ENCODE measurements at places on chromosomes 1 and 21.

GRCh38 chr1:14350197-14350596 is 248.3 kb upstream of the KAZN start:
- DNase-seq, result no peak
- H3K27me3 ChIP-seq, result peaks cover 3% of the 10 kb centered on the region
- H3K36me3 ChIP-seq, result peaks cover 7% of the 10 kb centered on the region
- H3K4me1 ChIP-seq, result peaks cover 9% of the 10 kb centered on the region

GRCh38 chr1:50970931-50971582 is 1.0 kb downstream of the CDKN2C start:
- H3K4me1 ChIP-seq, result peaks cover 14% of the 10 kb centered on the region
- peaks cover 92% of the 10 kb centered on the region for H3K27me3 ChIP-seq
- H3K36me3 ChIP-seq, result no peaks in the 10 kb centered on the region

GRCh38 chr1:100377590-100378361 is 25.5 kb downstream of the CDC14A start:
- H3K4me3 ChIP-seq, result no peak overlapping the region
- no peaks in the 10 kb centered on the region for H3K27me3 ChIP-seq
- H3K4me1 ChIP-seq, result no peaks in the 10 kb centered on the region
- no peak for DNase-seq

DNA sequence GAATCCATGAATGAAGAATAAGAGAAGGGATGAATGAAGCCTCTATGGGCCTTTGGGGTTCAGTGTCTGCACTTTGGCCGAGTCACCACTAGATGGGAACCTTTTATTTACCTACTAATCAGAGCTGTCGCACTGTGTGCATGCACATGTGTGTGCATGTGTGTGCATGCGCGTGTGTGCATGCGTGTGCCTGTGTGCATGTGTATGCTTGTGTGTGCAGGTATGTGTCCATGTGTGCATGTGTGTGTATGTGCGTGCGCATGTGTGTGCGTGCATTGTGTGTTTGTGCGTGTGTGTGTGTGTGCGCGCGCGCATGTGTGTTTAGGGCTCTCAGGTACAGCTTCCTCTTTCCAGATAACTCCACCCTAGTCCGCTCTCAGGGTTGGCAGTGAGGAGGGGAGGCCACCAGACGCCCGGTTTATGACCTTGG is 20.4 kb upstream of the UBXN10 start:
- H3K27ac ChIP-seq, result no peak overlapping the region
- H3K36me3 ChIP-seq, result no peaks in the 10 kb centered on the region
- H3K27me3 ChIP-seq, result peaks cover 8% of the 10 kb centered on the region
- H3K4me1 ChIP-seq, result no peaks in the 10 kb centered on the region
- DNase-seq, result no peak
- H3K4me3 ChIP-seq, result no peak overlapping the region

DNA sequence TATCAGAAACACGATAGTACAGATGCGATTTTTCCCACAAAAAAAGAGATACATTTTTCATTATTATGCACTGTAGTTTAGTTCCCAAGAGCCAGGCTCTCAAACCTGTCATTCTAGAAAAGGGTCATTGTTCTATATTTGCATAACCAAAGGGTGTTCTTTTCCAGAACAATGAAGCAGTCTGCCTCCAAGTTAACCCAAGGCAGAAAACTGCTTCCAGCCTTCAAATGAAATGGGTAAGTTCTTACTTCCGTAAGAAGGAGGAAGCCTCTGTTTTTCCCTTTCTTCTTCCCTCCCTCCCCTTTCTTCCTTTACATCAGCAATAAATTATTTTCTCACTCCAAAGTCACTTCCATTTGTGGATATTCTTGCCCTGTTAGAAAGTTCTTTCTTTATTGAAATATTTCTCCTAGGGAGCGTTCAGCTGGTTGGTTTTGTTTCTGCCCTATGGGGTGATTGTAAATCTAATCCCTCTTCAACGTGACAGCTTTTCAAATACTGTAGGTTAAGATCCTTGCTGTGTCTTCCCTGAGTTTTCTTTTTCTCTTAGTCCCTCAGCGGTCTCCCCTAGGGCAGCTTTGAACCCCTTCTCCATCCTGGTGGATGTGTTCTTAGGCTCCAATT is 77.3 kb upstream of the PTGFRN start:
- DNase-seq, result no peak
- H3K4me1 ChIP-seq, result peaks cover 34% of the 10 kb centered on the region
- H3K36me3 ChIP-seq, result peaks cover 6% of the 10 kb centered on the region
- H3K4me3 ChIP-seq, result no peak overlapping the region
- H3K27me3 ChIP-seq, result no peaks in the 10 kb centered on the region
- H3K27ac ChIP-seq, result no peak overlapping the region

DNA sequence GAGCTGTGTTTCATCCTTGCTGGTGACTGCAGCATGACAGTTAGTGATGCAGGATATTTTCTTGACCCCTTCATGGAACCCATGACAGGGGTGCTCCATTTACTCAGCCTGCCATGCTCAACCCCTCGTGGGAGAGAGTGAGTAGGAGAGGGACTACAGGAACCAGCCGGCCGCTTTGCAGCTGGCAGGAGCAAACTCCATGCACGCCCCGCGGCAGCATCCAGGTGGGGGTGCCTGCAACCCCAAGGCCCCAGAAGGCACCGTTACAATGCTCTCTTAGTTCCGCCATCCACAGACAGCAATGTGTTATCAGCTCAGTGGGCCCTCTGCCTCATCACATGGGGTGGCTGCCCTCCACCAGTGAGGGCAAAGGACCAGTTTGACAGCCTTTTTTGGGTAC is 135.1 kb downstream of the SLC35F3 start:
- H3K4me1 ChIP-seq, result no peaks in the 10 kb centered on the region
- H3K36me3 ChIP-seq, result no peaks in the 10 kb centered on the region
- H3K4me3 ChIP-seq, result no peak overlapping the region
- peaks cover 23% of the 10 kb centered on the region for H3K27me3 ChIP-seq
- DNase-seq, result no peak
- H3K27ac ChIP-seq, result no peak overlapping the region

DNA sequence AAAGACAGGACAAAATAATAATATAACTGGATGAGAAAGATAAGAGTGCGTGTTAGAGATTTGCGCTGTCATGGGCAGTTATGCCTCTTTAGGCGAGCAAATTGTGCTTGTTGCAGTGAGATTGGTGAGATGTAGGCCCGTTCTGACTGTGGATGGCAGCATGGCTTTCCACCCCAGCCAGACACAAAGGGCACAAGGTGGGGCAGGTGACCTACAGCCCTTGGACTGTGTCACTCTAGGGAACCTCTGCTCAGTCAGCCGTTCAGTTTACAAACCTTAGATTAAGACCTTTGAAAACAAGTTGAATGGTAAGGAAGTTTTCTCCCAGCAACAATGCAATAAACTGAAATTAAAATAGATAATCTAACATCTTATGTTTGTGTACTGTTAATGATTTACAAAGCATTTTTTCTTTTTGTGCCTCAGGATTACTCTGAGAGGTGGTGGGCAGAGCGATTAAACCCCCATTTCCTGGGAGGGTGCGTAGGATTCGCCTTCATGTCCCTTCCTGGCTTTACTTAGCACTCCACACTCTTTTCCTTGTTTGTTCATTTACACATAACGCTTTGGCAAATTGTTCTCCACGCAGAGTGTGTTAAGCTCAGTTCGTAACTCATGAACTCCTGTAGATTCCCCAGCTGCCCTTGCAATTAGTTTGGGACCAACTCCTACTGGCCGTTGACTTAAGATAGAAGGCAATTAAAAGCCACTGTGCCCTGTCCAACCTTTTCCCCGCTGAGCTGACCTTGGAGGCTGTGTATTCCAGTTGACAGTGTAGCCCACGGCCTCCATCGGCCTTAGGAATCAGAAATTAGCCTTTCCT is 58.1 kb upstream of the IGSF5 start:
- no peak overlapping the region for H3K4me3 ChIP-seq
- H3K27ac ChIP-seq, result no peak overlapping the region
- H3K36me3 ChIP-seq, result peaks cover under 1% of the 10 kb centered on the region
- DNase-seq, result no peak

DNA sequence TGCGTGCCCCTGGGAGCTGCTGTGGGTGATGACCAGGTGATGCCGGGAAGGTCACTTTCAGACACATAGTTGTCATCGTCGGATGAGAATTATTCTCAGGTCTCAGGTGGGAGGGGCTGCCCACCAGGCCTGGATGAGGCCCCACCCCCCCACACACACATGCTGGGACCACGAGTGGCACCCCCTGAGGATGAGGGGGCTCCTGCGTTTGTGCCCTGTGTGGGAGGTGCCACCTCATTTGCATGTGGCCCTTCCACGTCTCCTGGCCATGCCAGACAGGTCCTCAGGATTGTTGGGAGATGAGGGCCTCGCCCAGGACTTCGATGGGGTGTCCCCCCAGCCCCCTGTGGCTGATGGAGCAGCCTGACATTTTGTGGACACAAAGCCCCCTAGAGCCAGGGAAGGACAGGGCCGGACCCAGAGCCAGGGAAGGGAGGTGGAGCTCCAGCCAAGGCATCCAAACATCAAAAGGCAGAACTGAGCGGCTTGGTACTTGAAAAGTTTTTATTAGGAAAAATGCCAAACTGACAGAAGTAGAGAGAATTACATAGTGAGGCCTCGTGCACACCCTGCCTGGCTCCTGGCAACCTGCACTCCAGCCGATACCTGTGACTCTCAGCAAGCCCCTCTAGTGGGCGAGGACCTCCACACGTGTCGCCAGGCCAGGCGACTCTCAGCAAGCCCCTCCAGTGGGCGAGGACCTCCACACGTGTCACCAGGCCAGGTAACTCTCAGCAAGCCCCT is 55.7 kb downstream of the PRKCZ start:
- H3K4me1 ChIP-seq, result peaks cover 6% of the 10 kb centered on the region
- H3K4me3 ChIP-seq, result no peak overlapping the region
- H3K36me3 ChIP-seq, result no peaks in the 10 kb centered on the region

GRCh38 chr1:86992861-86993260 is 78.4 kb downstream of the HS2ST1 start:
- no peaks in the 10 kb centered on the region for H3K27me3 ChIP-seq
- no peak overlapping the region for H3K4me3 ChIP-seq
- no peak for DNase-seq
- peaks cover 3% of the 10 kb centered on the region for H3K36me3 ChIP-seq
- H3K27ac ChIP-seq, result no peak overlapping the region
- H3K4me1 ChIP-seq, result no peaks in the 10 kb centered on the region

- H3K4me1 ChIP-seq, result no peaks in the 10 kb centered on the region
- no peak for DNase-seq
- H3K4me3 ChIP-seq, result no peak overlapping the region
- H3K27ac ChIP-seq, result no peak overlapping the region
These were observed 122.0 kb downstream of the GLIS1 start for GRCh38 chr1:53616927-53617326.

GRCh38 chr1:117260761-117261423 is 50.2 kb upstream of the VTCN1 start:
- H3K4me3 ChIP-seq, result no peak overlapping the region
- no peak overlapping the region for H3K27ac ChIP-seq
- no peak for DNase-seq
- H3K27me3 ChIP-seq, result no peaks in the 10 kb centered on the region
- H3K4me1 ChIP-seq, result no peaks in the 10 kb centered on the region
- peaks cover 8% of the 10 kb centered on the region for H3K36me3 ChIP-seq

- no peak for DNase-seq
- peaks cover 19% of the 10 kb centered on the region for H3K4me1 ChIP-seq
- H3K27ac ChIP-seq, result no peak overlapping the region
- H3K4me3 ChIP-seq, result no peak overlapping the region
- peaks cover 2% of the 10 kb centered on the region for H3K36me3 ChIP-seq
- no peaks in the 10 kb centered on the region for H3K27me3 ChIP-seq
These were observed 19.4 kb downstream of the RSPH1 start for GRCh38 chr21:42476388-42477331.

- H3K4me1 ChIP-seq, result peaks cover 4% of the 10 kb centered on the region
- no peaks in the 10 kb centered on the region for H3K36me3 ChIP-seq
- no peak overlapping the region for H3K4me3 ChIP-seq
- no peaks in the 10 kb centered on the region for H3K27me3 ChIP-seq
These were observed 22.8 kb upstream of the ELOA start for GRCh38 chr1:23720256-23720995.

DNA sequence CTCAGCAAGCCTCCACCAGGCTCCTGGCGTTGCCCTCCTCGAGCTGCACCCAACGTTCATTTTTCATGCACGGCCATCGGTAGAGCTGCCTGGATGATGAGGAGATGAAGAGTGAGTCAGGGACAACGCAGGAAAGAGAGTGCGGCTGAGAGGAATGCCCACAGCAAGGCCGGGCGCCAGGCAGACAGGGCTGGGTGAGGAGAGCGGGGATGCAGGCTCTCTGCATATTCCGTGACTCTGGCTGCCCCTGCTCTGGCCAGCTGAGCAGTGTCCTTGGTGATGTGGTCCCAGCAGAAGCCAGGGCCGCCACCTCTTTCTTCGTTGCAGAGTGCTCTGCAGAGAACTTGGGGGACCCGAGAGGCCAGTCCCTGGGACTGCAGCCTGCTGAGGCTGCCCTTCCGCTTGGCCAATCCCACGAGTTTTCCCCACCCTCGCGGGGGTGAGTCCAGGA is 10.8 kb downstream of the UMODL1 start:
- H3K27me3 ChIP-seq, result no peaks in the 10 kb centered on the region
- DNase-seq, result no peak
- H3K4me3 ChIP-seq, result no peak overlapping the region
- no peak overlapping the region for H3K27ac ChIP-seq
- no peaks in the 10 kb centered on the region for H3K36me3 ChIP-seq
- peaks cover 13% of the 10 kb centered on the region for H3K4me1 ChIP-seq

DNA sequence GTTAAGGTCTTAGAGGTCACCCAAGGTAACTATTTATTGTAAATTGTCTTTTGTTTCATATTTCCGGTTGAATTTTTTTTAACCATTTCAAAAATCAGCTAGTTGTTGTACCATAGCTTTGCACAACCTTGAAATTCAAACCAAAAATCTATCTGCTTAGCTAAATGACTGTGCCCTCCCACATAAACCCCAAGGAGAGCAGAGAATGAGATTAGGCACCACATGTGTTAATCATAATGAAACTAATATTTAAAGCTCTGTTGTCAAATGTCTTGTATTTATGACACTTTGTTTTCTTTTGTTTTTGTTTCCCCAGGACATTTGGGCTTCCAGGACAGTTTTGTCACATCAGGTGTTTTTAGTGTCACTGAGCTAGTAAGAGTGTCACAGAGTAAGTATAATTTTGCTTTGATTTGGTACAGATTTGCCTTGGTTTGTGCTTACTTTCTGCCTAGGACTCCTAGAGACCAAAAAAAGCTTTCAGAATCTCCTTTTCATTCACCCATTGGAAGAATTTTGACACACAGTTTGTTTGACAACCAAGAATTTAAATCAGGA is 249.9 kb downstream of the NFIA start:
- DNase-seq, result no peak
- no peak overlapping the region for H3K27ac ChIP-seq
- H3K27me3 ChIP-seq, result peaks cover 22% of the 10 kb centered on the region

DNA sequence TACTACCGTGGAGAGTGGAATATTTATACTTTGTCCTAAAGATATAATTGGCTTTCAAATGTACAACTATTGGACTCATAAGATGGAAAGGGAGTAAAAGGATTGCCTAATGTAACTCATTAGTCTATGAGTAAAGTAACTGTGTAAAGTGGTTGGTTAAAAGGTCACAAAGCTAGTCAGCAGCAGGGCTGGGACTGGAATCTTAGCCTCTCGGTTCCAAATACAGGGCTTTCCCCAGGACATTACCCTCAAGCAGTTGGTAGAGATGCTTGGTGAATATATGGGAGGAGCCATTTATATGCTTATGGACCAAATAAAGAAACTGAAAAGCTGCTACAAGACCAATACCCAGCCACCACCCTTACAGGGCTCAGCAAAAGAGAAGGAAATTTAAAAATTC is 283.7 kb downstream of the HLX start:
- no peaks in the 10 kb centered on the region for H3K36me3 ChIP-seq
- no peak overlapping the region for H3K27ac ChIP-seq
- DNase-seq, result no peak
- no peaks in the 10 kb centered on the region for H3K27me3 ChIP-seq
- H3K4me3 ChIP-seq, result no peak overlapping the region

- no peaks in the 10 kb centered on the region for H3K4me1 ChIP-seq
- peaks cover 4% of the 10 kb centered on the region for H3K27me3 ChIP-seq
- H3K27ac ChIP-seq, result peak overlapping the region; percentile 83
- H3K36me3 ChIP-seq, result no peaks in the 10 kb centered on the region
- DNase-seq, result no peak
These were observed 30.1 kb downstream of the CAMK1G start for GRCh38 chr1:209613400-209614150.
